Activated gamma-delta T cell treated with Interleukin-2 at 50 U/mL for 16 hours (primary cell): ENCODE measurements at places on chromosomes 7 and 10.

GRCh38 chr7:84123965-84124547 lies 70.5 kb downstream of the SEMA3A start:
- no peak for DNase-seq

DNA sequence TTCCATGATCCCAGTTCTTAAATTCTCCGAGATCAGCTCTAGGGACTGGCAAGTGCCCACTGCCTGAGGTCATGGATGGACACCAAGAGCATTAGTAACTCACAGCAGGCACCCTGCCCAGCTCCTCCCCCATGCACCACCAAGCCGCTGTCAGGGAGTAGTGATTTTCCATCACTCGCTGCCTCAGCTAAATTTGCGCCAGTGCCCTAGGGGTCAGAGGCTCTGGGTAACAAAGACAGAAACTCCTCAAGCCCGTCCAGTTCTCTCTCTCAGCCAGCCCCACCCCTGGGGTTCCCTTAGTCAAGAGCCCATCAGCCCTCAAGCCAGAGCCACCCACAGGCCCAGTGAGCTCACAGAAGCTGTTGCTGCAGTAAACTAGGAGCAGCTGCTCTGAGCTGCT lies 30.0 kb downstream of the PAX2 start:
- DNase-seq: no peak

DNA sequence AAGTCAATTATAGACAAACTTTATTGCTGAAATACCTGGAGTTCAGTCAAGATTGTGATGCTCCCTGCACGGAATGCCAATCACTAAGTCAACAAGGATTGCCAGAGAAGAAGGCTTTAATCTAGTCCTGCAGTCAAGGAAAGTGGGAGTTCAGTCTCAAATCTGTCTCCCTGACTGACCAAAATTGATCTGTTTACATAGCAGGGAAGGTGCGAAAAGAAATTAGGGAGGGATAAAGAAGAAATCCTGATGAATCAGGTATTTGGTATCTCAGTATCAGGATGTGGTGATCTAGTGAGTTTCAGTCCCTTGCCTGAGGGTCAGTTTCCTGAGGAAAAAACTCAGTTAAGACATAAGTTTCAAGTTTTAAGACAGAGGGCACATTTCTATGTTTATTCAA lies 2.1 kb upstream of the AKR1D1 start:
- DNase-seq: no peak

- DNase-seq: no peak
These were observed 17.6 kb upstream of the EXOC6 start for GRCh38 chr10:92830478-92831389.

DNA sequence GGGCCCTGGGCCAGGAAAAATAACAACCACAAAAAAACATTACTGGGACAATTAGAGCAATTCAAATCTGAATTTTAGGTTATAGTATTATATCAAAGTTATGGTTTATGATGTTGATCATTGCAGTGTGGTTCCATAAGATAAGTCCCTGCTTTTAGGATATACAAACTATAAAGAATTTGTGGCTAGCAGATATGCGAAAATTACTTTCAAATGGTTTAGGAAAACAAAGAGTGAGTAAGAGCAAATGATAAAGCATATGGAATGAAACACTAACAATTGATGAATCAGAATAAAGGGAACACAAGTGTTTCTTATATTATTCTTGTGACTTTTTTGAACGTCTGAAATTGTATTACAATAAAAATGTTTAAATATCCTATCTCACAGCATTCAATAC lies 64.4 kb upstream of the HECTD2 start:
- DNase-seq: no peak

DNA sequence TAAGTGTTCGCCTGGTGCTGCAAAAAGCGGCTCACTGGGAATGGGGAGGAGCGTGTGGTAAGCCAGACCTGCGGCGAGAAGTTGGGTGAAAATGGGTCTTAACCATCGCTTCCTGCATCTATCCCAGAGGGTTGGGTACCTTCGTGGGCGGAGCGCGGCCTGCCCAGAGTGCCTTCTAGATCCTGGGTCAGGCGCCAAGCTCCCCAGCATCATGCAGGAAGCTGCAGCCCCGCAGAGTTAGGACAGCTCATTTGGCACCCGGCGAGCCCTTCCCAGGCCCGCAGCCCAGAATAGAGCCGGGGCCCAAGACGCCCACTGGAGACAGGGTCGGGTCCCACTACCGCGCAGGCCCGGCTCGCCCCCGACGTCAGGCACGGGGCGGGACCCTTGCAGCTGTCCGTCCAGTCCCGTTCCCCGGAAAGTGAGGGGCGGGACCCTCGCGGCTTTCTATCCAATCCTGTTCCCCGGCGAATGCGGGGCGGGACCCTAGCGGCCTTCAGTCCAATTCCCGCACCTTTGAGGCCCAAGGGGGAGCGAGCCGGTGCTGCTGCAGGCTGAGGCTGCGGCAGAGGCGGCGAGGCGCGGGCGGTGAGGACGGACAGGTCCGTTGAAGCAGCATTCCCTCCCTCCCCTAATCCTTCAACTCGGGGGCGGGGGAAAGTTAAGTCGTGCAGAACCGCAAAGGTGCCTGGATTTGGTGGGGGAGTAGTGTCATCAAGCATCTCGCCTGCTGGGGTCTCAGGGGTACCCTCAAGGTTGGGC lies at the start of gene CROT:
Gene CROT (plus strand): TSS at position 499 of the 762 bp plus-strand sequence. CDS start 3,405 bp downstream, outside the sequence.
- peak; percentile 93 for DNase-seq

DNA sequence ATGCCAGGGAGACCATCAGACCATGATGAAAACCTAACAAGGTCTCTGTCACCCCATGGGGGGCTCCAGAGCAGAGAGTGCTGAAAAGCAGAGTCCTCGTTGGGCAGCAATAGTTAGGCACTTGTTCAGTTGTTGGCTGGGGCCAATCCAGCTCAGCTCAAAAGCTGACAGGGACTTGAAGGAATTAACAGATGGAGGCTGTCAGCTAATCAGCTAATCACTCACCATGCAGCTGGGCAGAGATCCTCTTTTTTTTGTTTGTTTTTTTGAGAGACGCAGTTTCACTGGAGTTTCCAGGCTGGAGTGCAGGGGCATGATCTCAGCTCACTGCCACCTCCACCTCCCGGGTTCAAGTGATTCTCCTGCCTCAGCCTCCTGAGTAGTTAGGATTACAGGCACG lies 18.1 kb downstream of the CEP55 start:
- DNase-seq: no peak

GRCh38 chr10:58512491-58513187 lies at the start of gene BICC1:
Gene BICC1 (plus strand): TSS chr10:58512872. CDS start chr10:58513144, 272 bp downstream.
- DNase-seq: no peak

DNA sequence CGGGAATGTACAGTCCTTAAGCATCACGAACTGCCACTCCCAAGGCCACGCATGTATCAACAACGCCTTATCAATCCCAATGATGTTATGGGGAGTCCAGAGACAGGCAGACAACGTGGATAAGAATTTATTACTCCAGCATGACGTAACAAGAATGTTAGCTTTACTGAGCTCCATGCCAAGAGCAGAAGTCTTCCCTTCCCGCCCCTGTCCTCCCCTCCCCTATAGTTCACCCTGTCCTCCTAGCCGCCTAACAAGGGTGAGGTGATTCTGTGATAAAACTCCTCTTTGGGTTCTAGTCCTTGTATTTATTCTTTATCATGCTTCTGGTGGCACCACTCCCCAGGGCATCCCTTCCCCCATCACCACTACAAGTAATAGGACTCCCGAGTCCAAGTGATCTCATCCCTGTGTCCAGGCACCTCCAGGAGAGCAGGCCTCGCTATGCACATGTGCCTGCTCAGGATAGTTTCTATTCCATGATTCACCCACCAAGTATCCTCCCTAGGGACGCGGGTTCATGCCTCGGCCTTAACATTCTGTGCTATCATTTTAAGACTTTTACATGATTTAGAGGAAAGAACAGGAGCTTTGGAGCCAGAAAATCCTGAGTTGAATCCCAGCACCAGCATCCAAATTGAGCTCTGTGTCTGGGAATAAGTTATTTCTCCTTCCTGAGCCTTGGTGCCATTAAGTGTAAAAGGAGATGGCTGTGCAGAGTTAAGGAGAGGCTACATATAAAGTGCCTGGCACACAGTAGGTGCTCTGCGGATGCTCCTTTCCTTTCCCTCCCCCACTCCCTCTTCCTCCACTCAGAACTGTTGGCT lies 15.4 kb downstream of the GSDME start:
- no peak for DNase-seq

DNA sequence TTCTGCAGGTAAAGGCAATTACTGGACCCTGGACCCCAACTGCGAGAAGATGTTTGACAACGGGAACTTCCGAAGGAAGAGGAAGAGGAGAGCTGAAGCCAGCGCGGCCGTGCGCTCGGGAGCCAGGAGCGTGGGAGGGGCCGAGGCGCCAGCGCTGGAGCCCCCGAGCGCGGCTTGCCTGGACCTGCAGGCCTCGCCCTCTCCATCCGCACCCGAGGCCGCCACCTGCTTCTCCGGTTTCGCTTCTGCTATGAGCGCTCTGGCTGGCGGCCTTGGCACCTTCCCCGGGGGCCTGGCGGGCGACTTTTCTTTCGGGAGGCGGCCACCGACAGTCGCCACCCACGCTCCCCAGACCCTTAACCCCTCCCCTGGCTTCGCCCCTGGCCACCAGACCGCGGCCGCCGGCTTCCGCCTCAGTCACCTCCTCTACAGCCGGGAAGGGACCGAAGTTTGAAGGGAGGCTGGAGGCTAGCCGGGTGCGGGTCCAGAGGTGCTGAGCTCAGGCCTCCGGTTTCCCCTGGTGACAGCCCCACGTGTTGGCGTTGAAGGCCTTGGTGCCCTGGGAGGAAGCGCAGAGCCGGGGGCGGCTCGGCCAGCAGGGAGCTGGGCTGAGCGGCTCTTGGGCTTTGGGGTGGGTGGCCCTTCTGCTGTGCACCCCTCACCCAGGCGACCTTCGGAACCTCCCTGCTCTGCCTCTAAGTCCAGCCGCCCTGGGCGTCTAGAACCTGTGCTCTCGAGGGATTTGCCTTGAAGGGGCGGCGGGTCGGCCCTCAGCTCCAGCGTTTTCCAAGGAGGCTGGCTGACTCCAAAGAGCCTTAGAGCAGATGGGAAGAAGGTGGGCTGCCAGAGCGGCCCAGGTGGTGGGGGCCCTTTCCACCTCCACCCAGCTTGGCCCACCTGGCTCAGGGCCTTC lies 1.8 kb downstream of the FOXI2 start:
- DNase-seq: no peak

- DNase-seq: no peak
These were observed 8.1 kb upstream of the RABGEF1 start for GRCh38 chr7:66732439-66732838.

DNA sequence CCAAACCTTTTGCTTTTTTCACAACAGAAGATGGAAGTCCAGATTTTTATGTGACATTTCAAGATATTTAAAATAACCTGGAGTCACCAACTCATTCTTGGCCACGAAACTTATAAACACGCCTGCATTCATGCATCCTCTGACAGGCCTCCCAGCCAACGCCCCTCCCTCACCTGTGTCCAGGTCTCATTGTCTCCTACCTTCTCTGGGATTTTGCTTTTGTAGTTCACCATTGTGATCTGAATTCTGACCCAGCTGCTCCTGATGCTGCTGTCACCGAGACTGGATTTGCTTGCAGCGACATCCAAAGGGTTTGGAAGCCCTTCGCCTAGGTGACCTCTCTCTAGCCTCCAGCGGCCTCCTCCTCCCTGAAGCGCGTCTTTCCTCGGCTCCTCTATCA lies 10.8 kb downstream of the ZNF467 start:
- DNase-seq: no peak

DNA sequence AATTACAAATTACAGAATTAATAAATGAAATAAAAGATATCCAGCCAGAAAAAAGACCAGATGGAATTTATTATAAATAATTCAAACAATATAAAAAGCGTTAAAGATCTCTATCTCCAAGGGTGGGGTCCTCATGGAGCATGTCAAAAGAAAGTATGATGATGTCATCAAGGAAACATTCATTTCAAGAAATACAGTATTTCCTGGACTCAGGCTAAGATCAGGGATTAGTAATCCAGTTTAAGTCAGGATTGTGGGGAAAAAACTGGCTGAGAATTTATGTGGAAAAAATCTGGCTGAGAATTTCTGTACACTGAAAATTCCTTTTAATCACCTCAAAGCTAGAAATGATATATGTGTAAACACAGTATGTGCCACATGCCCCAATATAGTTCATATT lies 1075.3 kb downstream of the XPNPEP1 start:
- no peak for DNase-seq

- no peak for DNase-seq
These were observed 194.9 kb downstream of the SKIDA1 start for GRCh38 chr10:21330628-21331020.

GRCh38 chr7:1055956-1056784 lies 11.8 kb downstream of the GPR146 start:
- no peak for DNase-seq

GRCh38 chr10:30702860-30703259 lies 73.3 kb upstream of the LYZL2 start:
- DNase-seq: no peak

DNA sequence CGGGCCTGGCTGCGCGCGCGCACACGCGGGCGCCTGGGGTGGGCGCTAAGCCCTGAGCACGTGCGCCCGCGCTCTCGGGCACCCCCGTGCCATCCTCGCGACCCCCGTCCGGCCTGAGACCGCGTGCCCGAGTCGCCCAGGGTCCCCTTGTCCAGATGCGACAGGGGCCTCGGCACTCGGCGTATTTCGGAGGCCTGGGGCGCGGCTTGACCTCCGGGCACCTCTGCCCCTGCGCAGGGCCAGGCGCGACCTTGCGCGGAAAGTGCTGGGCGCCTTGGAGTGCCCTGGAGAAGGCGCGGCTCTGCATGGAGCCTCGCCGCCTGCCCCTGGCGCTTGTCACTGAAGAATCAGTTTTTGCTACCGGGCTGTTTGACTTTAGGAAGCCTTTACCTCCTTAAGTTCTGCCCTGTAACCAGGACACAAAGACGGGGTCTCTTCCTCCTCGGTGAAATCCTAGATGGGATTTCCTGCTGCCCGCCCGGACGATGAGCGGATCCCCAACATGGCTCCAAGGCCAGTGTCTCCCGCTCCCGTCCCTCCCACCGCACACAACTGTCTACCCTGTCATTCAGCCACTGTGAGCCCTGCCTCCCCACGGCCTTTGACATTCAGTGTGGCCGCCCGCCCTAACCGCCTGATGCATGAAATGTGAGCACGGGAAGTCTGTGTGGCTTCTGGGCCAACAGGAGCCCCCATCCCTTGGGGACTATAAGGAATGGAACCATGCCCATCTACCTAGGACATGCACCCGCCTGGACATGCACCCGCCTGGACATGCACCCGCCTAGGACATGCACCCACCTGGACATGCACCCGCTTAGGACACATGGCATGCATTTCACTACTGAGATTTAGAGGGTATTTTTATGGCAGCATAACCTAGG lies 1.1 kb upstream of the STK32C start:
- no peak for DNase-seq

DNA sequence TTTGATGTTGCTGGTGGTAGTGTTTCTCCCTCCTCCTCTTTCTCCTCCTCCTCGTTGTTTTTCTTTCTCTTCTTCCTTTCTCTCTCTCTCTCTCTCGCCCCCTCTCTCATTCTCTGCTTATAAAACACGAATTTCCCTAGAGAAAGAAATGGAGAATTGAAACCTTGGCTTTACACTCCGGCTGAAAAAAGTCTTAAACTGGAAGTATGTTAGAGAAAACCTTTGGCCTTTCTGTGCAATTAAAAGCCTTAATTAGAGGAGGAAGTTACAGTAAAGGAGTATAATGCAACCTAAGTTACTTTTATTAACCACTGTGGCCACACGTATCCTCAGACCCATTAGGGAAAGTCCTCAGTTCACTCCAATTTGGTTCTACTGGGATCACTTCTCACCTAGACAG lies 501.7 kb upstream of the SORCS1 start:
- no peak for DNase-seq

- DNase-seq: no peak
These were observed 15.8 kb downstream of the IL15RA start for GRCh38 chr10:5961405-5962100.
